Naive B cell (primary cell): ENCODE measurements at places on chromosomes 1 and 21. TPM values are rescaled to one million over a fixed set of nuclear protein-coding genes. Genes with fewer than 3 reads are reported as not detected.

GRCh38 chr1:174276087-174276486, 116.8 kb downstream of the RABGAP1L start:
- no peak for DNase-seq
- no peak overlapping the region for H3K4me3 ChIP-seq
- H3K27me3 ChIP-seq = no peaks in the 10 kb centered on the region
- H3K4me1 ChIP-seq = peaks cover 17% of the 10 kb centered on the region
- no peak overlapping the region for H3K27ac ChIP-seq
- peaks cover 20% of the 10 kb centered on the region for H3K36me3 ChIP-seq

The PRKACB gene
- 65.5 TPM for polyA plus RNA-seq

The GCSAML gene
- not detected for polyA plus RNA-seq

The GBP2 gene
- 21.9 TPM for polyA plus RNA-seq

The RHD gene
- polyA plus RNA-seq = 0.29 TPM

The ADAMTS5 gene
- not detected for polyA plus RNA-seq

DNA sequence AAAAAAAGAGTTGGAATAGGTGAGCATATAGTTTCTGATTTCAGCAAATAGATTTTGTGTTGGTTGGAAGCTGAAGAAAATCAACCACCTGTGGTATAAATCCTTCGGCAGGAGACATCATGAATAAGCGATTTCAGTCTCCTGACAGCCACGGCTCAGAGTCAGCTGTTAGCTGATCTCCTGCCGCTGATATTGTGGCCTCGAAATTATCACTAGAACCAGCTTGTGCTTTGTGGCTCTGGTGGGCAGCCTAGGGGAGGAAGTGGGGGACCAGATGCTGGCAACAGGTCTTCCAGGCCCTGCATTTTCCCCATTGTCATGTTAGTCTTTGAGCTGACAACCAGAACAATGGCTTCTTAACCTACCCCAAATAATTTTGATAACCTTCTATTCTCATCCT, 842 bp upstream of the GCSAML start:
- H3K27me3 ChIP-seq = peaks cover 7% of the 10 kb centered on the region
- no peak overlapping the region for H3K4me3 ChIP-seq
- no peak for DNase-seq
- H3K4me1 ChIP-seq = peaks cover 9% of the 10 kb centered on the region

- no peaks in the 10 kb centered on the region for H3K27me3 ChIP-seq
- no peak for DNase-seq
- no peak overlapping the region for H3K4me3 ChIP-seq
- H3K36me3 ChIP-seq = no peaks in the 10 kb centered on the region
Observed at GRCh38 chr1:151581451-151581850, 30.4 kb upstream of the SNX27 start.

The CYP4X1 gene
- not detected for polyA plus RNA-seq
